ENCODE measurements at places on chromosomes 3 and 15.

- DNase-seq, result no peak
Measured at GRCh38 chr3:63931290-63931689, 19.1 kb upstream of the SCAANT1 start.

- no peak for DNase-seq
Measured at GRCh38 chr15:67077641-67078215, 12.3 kb downstream of the SMAD3 start.

- no peak for DNase-seq
Measured at GRCh38 chr3:69326855-69327300, 59.0 kb downstream of the FRMD4B start.

DNA sequence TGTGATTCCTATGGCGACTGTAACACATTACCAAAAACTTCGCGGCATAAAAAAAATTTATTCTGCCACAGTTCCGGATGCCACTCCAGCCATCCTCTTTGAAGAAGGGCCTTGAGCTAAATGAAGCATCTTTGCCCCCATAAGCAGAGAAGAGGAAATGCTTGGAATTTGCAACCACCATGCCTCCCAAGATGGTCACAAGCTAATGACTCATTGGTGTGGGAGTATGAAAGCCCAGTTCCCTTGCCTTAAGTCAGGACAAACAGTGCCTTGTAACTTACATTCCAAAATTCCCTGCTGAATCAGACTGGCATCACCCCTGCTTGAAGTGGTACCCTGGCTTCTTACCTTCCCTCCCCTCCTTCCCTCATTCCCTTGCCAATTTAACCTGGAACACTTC lies 1077.4 kb downstream of the EPHA3 start:
- no peak for DNase-seq

DNA sequence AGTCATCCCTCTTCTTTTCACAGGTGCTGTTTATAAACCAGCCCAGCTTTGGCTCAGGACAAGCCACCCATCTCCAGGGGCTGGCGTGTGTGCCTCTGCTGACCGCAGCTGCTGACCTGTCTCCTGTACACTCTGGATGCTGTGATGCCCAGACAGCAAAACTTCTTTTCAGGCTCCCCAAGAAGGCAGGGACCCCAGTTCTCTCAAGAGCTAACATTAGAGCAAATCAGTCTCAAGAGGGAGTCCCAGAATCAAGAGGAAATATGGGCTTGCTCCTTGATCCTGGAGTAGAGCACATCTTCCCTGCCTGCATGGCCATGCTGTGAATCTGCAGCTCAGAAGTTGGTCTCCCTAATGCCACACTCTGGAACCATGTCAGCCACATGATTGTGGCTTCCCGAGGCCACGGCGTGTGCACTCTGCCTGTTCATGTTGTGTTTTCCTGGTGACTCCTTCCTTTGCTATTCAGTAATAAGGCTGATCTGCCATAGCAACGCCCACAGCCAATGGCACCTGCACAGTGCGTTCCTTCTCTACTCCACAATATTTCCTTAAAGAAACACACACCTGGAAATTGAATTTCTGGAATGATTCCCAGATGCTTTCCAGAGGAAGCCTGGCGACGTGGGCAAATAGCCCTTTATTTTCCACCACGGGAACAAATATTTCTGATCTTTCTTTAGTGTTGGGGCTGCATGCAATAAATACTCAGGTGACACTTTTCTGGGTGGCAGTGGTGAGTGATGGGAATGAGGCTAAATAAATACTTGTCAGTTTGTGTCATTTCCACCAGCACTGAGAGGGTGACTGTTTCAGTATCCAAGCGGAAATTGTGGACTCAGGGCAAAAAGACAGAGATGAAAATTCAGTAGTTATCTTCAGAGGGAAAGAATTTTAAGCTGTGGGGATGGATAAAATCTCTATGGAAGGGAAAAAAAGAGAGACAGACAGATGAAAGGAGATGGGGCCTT lies 21.9 kb upstream of the THSD4 start:
- DNase-seq, result no peak

DNA sequence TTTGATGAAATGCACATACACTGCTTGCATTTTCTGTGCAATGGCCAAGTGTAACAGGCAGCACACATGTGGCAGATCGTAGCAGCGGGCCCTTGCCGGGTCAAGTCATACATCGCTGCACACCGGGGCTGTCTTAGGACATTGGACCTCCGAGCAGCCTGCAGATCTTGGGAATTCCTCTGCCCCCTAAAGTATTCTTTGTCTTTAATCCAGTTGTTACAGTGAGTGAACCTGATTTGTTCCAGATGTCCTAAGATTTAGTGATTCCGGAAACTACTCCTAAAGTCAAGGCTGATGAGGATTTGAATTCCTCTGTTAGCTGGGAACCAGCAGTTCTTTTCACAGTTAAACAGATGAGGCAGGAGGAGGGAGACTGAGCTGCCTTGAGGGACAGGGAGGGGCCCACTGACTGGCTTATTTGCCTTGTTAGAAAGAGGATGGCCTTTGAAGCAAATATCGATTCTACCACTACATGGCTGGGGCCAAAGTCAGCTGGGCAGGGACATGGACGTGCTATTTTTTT lies 190.7 kb upstream of the CTDSPL start:
- DNase-seq, result no peak

DNA sequence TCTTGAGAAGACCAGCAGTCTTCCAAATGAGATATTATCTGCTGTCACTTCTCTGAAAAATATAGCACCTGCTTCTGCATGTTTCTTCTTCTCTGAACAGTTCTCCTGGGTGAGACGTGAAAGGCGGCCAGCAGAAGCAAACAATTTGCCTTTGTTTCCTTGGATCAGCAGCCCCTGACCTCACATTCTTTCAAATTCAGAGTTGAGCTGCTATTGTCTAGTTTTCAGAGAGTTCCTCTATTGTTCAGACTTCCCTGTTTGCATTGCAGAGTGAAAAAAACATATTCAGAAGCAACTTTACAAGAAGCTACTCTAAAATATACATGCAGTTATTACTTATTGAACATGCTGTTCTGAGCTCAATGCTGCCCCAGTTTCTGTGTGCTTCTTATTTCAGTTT lies 653.6 kb downstream of the NAALADL2 start:
- peak; percentile 78 for DNase-seq

- no peak for DNase-seq
Measured at GRCh38 chr3:197339841-197340520, 41.6 kb upstream of the DLG1 start.

DNA sequence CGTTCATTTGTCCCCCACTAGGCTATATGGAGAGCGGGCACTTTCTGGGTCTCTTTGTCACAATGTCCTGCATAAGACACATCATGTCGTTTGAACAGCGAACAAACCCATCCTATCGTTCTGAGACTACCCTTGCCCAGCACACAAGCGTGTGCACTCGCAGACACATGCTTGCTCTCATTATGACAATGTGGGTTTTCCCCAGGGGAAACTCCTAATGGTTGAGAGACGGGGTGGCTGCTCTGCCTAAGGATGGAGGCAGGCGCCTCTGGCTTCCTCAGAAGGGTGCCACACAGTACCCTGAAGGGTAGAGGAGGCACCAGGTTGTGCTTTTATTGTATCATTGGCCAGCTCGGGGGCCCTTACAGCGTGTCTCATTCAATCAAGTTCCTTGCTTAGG lies 51.0 kb upstream of the MYZAP start:
- DNase-seq, result no peak

- no peak for DNase-seq
Measured at GRCh38 chr3:131494706-131495105, 8.1 kb downstream of the MRPL3 start.

DNA sequence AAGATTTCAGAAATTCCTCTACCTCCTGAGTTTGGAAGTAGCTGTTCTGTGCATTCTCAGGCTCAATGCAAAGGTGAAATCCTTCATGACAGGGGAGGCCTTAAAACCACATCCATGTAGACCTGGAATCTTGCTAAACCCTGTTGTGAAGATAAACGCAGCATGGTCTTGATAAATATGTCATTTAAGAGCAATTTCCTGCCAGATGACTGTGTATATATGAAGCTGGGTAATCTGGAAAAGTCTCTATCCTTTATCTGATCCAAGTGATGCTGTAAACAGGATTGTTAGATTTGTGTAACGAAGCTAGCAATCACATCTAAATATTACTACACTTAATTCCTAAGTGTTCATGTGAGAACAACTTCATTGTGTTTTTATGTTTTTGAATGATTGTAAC lies 9.1 kb downstream of the MCTP2 start:
- no peak for DNase-seq

- DNase-seq, result no peak
Measured at GRCh38 chr3:30273304-30274072, 332.9 kb upstream of the TGFBR2 start.

- peak; percentile 1 for DNase-seq
Measured at GRCh38 chr3:33278163-33278562, 921 bp downstream of the FBXL2 start.
